ENCODE measurements at places on chromosomes 7 and 10.
A peak's percentile ranks its signal among the peaks of the same experiment; 100 is the strongest.

DNA sequence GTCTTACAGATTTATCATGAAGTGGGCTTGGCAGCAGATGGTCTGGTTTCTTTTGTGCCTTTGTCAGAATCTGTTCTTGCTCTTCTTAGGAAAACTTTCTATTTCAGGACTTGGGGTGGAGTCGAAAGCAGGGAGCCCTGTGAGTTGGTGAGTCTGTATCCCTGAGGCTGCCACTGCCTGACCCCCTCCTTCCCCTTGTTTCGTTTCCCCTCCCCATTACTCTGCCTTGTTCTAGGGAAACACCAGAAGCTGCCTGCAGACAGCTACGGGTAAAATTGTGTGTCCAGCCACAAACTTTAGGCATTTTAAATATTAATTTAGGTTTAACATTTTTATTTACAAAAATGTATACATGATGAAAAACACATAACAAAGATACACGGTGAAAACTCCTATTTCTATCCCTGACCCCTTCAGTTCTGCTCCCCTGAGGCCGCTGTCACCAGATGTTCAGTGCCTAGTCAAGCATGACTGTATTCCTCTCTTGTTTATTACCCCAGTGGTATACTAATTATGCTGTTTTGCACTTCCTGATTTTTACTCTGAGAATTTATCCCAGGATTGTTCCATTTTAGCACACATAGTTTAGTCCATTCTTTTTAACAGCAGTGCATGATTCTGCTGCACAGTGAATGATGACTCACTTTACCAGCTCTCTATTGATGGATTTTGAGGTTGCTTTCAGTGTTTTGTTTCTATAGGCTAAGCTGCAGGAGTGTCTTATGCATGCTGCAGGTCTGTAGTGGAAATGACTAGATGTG is 9.1 kb downstream of the TSPAN14 start:
- no peak for DNase-seq

DNA sequence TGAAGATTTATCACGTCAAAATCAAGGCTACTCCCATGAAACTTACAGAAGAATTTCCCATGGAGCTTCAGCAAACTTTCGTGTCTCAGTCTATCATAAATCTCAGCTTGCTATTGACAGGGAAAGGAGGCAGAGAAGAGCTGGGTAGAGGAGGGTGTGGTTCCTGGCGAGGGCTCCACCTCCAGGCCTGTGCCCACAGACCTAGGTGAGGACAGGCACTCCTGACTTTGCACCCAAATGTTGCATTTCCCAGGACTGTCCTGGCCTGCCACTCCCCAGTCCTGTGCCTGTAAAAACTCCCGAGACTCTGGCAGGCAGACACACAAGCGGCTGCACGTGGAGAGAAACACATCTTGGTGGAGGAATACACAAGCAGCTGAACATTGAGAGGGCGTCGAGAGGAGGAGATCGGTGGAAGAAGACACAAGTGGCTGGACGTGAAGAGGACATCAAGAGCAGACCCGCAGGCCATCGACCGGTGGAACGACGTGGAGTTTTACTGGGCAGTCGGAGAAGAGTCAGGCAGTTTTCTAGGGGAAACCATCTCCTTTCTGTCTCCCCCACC is 145.1 kb downstream of the CTNNA3 start:
- no peak for DNase-seq

- DNase-seq, result no peak
Measured at GRCh38 chr10:110394296-110394695, 89.6 kb upstream of the SMNDC1 start.

GRCh38 chr10:12181065-12181775 is 14.5 kb downstream of the NUDT5 start:
- no peak for DNase-seq

- DNase-seq, result no peak
Measured at GRCh38 chr7:19491371-19491770, 217.5 kb downstream of the POLR1F start.

- DNase-seq, result no peak
Measured at GRCh38 chr7:148484486-148484885, 106.1 kb upstream of the C7orf33 start.

DNA sequence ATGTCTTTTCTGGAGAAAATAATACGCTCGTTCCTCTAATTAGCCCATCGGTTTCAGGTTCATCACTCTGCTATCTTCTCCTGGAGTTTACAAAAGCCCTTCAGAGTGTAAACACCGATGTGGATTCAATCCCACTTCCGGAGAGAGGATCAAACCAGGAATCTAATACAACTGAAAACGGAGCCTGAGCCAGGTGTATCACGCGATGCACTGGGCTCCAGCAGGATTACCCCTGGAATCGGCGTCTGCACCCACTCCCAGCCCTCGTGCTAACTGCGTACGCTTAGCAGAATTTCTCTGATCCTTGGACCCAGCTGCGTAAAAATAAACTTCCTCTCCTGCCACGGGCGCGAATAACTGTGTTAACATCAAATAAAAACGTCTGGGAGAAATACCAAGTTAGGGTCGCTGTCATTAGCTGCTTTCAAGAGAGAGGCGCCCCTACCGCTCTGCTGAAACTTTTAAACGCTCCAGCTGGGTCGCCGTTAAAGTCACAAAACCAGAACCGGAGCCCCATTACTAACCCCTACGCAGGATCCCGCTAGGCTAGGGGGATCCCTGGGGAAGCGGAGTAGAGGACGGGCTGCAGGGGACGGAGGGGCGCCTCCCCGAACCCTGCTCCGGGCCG is 502 bp downstream of the ZNF3 start:
- no peak for DNase-seq

- DNase-seq, result no peak
Measured at GRCh38 chr7:108232076-108232475, 101.9 kb upstream of the LAMB4 start.

DNA sequence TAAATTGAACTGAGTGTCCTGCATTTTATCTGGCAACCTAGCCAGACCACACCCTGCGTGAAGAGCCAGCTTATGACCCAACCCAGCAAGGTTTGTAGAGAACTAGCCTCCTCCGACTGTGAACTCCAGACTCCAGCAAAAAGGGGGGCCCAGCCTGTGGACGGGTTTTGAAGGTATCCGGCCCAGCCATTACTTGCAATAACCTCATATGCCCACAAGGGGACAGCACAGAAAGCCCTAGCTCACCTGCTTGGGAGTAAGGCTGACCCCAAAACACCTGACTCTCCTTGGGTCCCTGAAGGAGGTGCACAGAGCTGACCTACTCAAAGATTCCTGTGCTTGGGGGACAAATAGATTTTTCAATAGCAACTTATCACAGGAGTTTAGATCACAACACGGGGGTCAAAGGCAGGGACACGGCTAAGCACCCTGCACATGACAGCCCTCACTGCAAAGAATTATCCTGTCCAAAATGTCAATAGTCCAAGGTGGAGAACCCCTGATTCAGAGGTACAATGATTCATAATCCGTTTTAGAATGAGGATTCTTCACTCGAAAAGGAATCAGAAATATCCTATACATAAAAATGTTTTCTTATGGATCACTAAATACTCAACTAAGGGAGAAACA is 4.6 kb downstream of the TRPV6 start:
- DNase-seq, result no peak

GRCh38 chr7:15446280-15446679 is 115.5 kb downstream of the AGMO start:
- no peak for DNase-seq

GRCh38 chr7:3289996-3290395 is 11.1 kb upstream of the SDK1 start:
- DNase-seq, result no peak

DNA sequence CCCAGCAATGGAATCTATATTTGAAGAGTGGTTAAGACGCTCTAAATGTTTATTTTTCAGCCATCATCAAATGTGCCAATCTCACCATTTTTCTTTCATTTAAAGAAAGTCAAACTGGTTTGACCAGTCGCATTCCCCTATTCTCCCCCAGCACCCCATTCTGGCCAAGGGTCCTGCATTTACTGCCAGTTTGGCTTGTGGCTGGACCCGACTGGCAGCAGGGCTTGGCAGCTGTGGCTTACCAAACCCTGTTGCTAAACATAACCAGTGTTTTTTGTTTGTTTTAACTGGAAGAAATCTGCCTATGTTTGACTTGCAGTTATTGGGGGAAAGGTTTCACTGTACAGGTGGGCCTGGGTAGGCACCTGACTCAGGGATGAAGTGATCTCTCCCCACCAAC is 116.3 kb downstream of the CYP26A1 start:
- no peak for DNase-seq

- DNase-seq, result no peak
Measured at GRCh38 chr10:102629661-102630614, 14.3 kb upstream of the TRIM8 start.

DNA sequence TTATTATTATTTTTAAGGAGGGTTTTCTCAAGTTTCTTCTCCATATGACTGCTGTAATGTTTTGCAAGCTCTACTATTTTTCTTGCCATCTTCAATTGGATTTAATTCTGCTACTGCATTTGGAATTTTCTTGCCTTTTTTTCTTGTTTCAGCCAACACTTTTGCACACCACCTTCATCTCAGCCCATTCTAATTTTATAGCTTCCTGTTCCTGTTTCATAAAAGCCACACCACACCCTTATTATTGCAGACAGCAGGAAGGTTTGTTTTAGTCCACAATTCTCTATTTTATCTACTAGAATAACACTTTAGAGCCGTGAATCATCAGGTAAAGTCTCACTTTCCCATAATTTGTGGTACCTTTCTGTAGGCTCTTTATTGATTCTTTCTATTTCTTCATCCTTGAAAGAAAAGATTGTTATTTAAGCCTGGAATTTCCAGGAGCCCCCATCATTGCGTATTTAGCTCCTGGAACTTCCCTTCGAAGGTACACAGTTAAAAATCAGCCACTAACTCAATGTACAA is 209.3 kb upstream of the TBX20 start:
- DNase-seq, result no peak

DNA sequence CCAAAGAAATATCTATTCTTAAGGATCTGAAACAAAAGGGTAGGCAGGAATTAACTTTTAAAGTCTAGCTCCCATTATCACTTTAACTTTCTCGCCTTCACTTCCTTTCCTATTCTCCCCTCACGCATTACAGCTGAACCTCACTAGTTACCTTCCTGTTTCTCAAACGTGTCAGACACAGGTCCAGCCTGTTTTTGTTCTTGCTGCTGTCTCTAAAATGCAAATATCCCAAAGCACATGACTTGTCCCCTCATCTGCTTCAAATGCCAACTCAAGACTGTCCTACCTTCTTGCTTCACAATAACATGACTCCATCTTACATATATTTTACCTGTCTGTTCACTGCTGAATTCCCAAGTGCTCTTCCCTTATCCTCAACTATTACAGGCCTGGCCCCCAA is 17.6 kb downstream of the ZDHHC6 start:
- DNase-seq, result no peak

GRCh38 chr10:86829472-86829871 is 73.1 kb downstream of the BMPR1A start:
- DNase-seq, result no peak

DNA sequence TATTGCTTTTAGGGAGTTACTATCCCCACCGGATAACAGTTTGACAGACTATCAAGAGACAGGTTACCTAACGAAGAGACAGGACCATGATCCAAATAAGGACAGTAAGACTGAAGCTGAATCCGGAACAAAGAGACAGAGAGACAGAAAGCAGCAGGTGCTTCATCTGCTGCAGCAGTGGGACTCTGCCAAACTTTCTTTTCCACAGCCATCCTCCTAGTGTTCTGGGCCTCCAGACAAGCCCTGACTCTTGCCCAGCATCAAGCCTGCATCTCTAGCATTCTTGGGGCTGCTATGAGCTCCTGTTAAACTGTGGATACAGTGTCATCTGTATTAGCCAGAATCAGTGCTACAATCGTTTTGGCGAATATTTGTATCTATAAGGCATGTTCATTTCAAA is 761.7 kb downstream of the GRID1 start:
- no peak for DNase-seq

DNA sequence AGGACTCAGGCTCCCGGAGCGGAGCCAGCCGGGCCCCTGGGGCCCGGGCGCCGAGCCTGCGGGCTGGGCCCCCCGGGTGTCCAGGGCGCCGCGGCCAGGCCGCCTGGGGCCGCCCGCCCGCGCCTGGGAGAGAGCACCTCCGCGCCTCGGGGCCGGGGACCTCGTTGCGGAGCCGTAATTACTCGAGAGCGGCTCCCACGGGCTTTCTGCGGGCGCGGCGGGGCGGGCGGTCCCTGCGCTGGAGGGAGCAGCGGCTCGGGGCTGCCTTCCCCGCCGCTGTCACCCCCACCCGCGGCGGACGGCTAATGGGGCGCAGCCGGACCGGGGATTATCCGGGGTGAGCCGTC is 1.5 kb downstream of the GNB2 start:
- DNase-seq, result no peak

DNA sequence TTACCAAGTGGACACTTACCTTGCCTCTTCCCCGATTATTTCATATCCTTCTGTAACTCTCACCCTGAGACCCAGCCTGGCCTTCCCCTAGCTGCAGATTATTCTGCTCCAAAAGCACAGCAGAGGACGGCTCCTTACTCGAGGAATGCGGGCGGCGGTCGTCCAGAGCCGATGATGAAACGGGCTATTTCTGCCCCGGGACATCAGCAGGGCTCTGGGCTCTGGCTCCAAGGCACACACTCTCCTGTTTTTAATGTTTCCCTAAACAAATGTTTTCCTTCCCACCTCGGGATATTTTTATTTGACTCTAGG is 343 bp upstream of the C10orf71 start:
- peak; percentile 51 for DNase-seq
